ENCODE measurements at places on chromosomes 16 and 17.

DNA sequence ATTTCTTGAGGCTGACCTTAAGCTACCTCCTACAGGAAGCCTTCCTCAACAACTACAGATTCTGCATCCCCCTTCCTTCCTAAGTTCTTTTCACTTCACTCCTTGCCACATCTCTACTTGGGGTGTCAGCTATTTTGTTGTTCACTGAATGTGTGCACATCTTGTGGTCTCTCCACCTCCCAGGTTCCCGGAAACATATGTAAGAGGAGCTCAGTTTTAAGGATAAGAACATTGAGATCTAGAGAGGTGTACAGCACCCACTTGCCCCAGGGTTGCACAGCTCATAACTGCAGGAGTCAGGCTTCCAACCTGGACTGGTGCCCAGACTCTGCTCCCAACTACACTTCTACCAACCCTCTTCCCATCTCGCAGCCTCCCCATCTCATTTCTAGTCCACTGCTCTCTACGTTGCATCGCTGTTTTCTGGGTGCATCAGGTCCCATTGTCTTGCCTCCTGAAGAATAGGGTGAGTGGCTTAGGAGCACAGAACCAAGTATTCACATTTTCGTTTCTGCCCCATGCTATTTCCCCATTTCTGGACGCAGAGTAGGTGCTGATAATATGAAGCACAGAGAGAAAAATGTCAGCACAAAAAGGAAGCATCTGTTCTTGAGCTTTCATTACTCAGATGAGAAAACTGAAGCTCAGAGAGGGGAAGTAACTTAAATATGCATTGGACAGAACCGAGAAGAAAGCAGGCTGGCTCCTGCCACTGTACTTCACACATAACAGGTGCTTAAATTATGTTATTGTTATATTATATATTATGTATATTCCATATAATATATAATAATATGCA is 292.0 kb upstream of the CCL2 start:
- no peak for DNase-seq

DNA sequence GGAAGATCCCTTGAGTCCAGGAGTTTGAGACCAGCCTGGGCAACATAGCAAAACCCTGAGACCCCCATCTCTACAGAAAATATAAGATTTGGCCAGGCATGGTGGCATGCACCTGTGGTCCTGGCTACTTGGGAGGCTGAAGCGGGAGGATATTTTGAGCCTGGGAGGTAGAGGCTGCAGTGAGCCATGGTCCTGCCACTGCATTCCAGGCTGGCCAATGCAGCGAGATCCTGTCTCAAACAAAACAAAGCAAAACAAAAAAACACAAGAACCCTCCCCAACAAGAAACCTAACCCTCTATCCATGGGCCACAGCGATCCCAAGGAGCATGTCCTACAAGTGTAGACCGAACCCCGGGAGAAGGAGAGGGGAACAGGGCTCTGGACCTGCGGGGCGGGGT is 133.3 kb downstream of the MGAT5B start:
- no peak for DNase-seq

GRCh38 chr16:12901204-12901596 is 198 bp upstream of the SHISA9 start:
- DNase-seq: no peak

DNA sequence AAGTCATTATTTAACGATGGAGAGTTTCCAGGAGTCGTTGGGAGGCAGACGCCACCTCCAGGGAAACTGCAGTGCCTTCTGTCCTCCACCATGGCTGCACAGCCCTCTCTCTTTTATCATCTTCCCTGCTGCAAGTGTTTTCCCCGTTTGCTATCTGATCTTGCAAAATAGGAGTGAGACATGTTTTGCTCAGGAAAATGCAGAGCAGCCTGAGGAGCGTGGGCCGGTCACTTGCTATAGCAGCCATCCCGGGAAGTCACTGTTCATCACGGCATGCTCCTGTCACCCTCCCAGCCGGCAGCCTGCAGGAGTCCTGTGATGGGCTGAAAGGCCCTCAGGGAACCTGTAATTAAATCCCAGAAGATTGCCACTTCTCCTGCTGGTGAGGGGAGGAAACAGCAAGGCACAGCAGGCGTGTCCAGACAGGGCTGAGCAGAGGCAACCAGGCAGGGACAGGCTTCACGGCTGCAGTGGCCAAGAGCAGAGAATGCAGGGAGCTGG is 143.1 kb downstream of the GSG1L start:
- no peak for DNase-seq

GRCh38 chr17:44266402-44267164 is 1.4 kb downstream of the SLC4A1 start:
- DNase-seq: no peak
